GDM1 (cell line): ENCODE measurements at places on chromosomes 5 and 9.

DNA sequence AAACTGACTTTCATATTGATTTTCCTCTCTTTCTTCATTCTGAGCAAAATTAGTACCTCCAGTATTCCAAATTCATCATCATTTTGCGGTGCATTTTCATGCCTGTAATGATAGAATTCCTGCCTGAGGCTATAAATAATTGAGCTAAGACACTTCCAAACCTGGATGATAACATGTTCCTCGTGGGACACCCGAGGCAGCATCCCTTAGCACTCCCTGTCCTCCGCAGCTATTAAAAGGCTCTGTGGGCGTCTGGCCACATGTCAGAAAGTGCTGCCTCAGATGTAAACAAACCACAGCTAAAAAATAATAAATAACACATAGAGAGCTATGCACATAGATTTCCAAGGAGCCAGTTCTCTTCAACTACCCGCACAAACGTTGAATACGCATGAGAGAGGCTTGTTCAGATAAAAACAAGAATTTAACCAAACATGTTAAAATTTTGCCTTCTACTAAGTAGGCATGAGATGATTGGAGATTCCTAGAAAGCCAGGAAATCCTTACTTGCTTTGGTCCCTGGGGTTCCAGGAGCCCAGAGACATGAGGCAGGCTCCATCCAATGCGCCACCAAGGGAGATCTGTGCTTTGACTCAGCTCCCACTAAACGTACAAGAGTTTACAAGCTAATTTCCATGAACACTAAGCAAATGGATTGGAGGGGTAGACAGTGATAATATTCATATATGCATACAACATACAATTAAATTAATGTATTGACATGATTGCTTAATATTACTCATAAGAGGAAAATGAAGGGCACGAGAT is 82.7 kb downstream of the SHC3 start:
- DNase-seq, result no peak

- no peak for DNase-seq
Observed at GRCh38 chr9:122364117-122364782, 6.6 kb upstream of the PTGS1 start.

DNA sequence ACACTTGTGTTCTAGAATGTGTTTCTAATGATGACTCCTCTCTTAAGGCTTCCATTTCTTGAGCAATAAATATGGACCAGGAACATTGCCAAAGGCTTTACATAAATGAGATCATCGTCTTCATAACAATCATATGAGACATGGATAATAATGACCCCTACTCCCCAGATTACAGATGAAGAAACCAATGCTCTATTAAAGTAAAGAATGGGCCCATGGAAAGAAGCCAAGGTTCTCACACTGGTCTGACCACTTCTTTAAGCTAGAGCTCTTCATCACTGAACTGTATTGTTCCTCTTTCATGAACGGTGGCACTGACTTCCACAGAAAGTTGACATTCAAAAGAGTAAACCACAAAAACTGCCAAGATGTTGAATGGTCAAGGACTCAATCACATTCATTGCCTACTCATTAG is 65.3 kb downstream of the MARCHF3 start:
- peak; percentile 14 for DNase-seq

DNA sequence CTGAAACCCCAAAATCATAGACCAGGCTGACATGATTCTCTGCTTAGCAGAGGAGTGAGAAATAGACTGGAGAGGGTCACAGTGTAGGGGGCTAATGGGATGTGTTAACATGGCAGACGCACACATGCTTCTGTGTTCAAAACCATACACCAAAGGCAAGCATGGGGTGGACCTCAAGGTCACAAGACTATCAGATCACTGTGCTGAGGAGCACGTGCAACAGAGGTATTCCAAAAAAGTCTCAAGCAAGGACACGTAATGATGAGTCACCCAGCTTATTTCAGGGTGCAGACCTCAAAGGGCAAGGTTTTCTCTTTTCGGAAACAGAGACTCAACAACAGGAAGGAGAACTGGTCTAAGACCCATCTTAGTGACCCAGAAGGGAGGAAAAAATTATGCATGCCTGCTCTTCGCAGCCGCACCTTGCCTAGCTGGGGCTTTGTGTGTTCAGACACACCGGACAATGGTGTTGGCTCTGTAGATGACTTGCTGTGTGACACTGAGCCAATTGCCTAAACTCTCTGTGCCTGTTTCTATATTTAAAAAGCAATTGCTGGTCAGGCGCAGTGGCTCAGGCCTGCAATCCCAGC is 20.3 kb downstream of the WHRN start:
- no peak for DNase-seq

GRCh38 chr5:159855476-159856191 is 60.6 kb upstream of the ADRA1B start:
- no peak for DNase-seq
